ENCODE measurements at places on chromosomes 1 and 21.

DNA sequence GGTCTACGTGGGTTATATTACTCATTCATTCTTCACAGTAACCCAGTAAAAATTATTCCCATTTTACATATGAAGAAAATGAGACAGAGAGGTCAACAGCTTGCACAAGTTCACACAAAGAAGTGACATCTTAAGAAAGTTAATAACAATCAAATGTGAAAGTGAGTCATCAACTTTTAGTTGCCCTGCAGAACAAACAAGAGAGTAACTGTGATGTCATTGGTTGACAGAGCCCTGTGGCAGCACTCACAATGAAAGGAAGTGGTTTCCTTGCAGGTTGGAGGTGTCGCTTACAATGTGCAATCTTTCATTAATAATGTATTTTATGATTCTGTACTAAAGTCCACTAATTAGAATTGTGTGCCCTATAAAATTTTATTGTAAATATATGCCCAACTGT, 369.6 kb downstream of the RYR2 start:
- no peak for DNase-seq

GRCh38 chr1:242462867-242463266, 61.6 kb downstream of the PLD5 start:
- no peak for DNase-seq

DNA sequence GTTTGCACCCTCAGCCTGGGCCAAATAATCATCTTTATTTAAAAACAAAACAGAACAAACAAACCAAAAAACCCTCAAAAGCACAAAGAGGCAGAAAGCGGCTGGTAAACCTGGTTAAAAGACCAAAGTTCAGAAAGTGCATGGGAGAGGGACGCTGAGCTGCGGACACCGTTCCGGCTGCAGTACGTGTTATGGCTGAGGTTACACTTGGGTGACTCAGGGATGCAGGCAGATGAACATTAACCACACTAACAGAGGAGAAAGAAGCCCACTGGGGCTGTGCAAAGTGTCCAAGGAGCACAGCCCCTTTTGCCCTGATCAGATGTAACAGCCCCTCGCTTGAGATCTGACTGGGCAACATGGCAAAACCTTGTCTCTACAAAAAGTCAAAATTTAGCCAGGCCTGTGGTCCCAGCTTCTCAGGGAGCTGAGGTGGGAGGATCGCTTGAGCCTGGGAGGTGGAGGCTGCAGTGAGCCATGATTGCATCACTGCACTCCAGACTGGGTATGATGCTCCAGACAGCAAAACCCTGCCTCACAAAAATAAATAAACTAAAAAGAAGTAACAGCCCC, 28.3 kb downstream of the GPR157 start:
- no peak for DNase-seq

DNA sequence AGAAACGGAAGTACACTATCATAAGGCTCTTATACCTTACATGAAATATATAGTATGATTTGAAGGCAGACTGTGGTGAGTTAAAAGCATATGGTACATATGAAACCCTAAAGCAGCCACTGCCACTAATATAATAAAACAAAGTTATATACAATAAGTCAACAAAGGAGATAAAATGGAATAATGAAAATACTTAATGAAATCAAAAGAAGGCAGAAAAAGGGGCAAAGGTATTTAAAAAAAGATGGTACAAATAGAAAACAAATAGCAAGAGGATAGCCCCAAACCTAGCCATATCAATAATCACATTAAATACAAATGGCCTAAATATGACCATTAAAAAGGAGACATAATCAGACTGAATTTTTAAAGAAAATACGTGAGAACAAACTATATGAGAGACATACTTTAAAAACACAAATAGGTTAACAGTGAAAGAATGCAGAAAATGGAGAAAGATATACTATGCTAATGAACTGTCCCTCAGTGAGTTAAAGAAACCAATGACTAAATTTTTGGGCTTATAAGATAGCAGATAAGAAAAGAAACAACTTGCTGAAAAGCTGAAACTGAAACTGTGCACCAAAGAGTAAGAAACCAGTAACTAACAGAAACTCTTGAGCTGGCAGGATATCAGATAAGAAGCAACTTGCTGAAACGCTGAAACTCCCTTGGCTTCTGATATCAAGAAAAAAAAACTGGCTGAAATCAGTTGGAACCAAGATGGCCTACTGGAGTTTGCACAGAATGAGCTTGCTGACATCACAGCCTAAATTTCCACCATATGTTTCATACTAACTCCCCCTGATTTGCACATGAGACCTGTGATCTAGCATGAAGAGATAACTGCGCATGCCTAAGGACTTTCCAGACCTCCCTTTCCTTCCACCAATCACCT, 44.3 kb upstream of the IL10 start:
- no peak for DNase-seq

DNA sequence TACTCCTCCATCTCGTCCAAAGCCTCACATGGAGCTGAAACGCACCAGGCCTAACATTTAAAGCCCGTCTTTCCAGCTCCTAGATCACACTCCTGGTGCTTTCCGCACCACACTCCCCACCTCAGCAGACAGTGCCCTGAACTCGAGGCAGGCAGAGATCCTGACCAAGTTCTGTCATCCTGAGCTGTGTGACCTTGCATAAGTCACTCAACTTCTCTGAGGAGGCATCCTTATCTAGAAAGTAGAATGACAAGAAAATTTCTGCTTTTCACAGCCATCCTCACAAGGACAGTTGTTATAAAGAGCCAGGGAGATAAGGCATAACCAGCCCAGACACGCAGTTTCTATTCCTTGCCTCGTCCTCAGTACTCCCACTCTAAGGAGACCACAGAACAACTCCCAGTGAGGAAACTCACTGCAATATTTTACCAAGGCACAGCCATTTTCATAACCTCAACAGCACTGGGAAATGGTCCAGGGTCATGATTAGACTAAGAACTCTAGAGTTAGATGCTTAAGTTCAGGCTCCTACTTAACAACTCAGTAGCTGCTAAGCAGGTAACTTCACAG, 3.1 kb downstream of the LRP8 start:
- DNase-seq, result no peak

DNA sequence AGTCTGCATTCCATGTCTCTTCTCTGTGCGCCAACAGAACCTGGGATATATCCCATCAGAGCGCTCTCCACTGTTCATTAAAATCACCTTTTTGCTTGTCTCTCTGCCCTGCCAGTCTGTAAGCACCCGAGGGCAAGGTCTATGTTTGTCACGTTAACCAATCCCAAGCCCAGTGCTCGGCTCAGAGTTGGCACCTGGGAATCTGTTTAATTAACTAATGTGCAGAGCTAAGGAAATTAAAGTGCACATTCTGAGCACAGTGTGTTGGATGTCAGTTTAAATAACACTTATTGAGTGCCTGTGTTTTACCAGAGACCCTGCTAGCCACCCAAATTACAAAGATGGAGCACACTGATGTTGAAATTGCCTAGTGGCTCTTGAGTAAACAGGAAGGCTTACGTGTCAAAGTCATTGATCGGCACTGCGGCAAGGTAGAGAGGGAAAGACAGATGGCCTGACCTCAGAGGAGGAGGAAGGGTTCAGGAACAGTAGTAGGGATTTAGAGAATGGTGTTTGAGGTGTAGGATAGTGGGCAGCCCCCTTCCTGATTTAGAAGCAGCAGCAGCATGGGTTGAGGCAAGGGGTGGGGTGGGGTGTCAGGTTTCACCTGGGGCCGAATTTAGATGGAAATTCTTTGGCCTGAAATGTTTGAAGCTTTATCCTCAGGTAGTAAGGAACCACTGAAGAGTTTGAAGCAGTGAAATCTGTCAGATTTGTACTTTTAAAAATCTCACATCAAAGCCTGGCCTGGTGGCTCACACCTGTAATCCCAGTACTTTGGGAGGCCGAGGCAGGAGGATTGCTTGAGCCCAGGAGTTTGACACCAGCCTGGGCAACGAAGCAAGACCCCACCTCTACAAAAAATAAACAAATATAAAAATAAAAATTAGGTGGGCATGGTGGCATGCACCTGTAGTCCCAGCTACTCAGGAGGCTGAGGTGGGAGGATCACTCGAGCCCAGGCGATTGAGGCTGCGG, 7.7 kb downstream of the ARMH1 start:
- DNase-seq, result no peak
